NCI-H1105 treated with DMSO at 0.1 percent for 48 hours (cell line): ENCODE measurements at places on chromosomes 4 and X.

GRCh38 chrX:71103110-71103983, 3.2 kb downstream of the CXorf65 start:
- no peak for DNase-seq

DNA sequence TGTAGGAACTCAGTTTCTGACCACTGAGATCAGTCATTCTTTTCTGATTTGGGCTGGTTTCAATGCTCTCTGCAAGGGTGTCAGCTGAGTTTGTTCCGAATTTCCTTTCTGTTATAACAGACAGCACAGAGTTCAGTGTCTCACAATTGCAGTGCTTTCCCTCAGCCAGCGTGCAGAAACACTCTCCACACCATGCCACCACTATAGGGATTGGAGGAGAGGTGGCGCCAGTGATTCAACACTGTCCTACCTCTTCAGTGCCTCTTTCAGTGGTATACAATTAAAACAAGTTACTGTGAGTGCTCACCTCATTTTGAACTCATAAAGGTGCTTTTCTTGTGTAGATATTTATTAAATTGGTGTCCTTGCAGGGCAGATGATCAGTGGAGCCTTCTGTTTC, 413.2 kb upstream of the CXorf51B start:
- DNase-seq: no peak

- DNase-seq: no peak
Observed at GRCh38 chr4:113147498-113148111, 98.2 kb downstream of the ANK2 start.

DNA sequence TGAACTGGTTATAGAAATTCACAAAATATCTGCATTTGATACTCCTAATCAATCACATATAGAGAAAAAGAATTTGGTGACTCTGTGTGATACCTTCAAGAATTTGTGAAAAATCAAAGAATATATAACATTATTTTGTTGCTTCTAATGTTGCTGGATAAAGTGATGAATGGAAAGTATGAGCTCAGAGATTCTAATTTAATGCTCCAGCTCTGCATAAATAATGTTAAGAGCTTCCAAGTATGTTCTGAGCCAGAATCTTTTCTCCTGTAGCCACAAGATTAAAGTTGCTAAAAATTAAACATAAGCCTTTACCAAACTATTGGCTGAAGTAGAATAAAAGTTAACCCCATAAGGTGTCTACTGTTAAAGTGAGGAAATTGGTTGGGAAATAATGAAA, 294.7 kb upstream of the CT83 start:
- DNase-seq: no peak

DNA sequence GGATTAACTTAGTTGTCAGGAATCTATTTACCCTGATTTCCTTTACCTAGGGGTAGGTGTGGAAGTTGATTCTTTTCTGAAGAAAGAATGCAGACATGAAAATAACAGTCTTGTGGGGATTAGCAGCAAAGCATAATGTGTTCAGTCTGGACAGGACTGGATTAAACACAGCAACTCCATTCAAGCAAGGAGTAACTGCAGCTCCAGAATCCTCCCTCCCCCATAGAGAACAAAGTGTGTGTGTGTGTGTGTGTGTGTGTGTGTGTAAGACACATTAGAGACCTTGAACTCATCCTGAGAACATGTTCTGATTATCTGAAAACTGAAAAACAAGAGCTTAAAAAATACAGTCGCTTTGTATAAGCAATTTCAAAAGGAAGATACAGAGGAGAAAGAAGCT, 9.3 kb downstream of the C4orf54 start:
- no peak for DNase-seq

DNA sequence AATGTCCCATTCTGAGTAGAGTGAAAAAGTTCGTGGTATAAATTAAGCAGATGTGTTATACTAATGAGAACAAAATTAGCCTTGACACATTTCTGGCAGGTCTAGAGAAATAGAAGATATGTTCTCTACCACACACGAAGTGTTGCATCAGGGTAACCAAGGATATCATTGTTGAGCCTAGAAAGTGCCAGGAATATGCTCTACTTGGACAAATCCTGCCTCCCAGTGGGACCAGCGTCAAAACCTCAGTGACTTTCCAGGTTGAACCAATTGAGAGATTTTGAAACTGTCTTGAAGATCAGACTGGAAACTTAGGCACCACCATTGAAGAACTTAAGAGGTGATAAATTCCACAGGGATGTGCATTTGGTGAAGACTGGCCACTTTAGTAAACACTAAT, 115.9 kb downstream of the HPGD start:
- no peak for DNase-seq
